ENCODE measurements at places on chromosomes 7 and 10. TPM values are rescaled to one million over a fixed set of nuclear protein-coding genes. Genes with fewer than 3 reads are reported as not detected.

Gene TAS2R41
- not detected for total RNA-seq

Gene DIP2C
- 36.9 TPM for total RNA-seq

Gene EGR2
- total RNA-seq = 2.4 TPM

Gene ZNF736
- total RNA-seq = 14.4 TPM

Gene ODAD2
- 0.59 TPM for total RNA-seq

Gene EGFR
- 104 TPM for total RNA-seq

Gene AGAP6
- 4.3 TPM for total RNA-seq

Gene XPNPEP1
- total RNA-seq = 140 TPM

Gene BTBD16
- not detected for total RNA-seq

Gene AGR2
- not detected for total RNA-seq

Gene NUPR2
- not detected for total RNA-seq
